ENCODE measurements at places on chromosomes 5 and 9.

- no peak for DNase-seq
These were observed 59.6 kb downstream of the TSTD2 start for GRCh38 chr9:97573482-97574073.

GRCh38 chr9:127943011-127943662 is 5.5 kb upstream of the DPM2 start:
- no peak for DNase-seq

GRCh38 chr5:75891020-75891419 is 173.8 kb upstream of the POC5 start:
- no peak for DNase-seq

DNA sequence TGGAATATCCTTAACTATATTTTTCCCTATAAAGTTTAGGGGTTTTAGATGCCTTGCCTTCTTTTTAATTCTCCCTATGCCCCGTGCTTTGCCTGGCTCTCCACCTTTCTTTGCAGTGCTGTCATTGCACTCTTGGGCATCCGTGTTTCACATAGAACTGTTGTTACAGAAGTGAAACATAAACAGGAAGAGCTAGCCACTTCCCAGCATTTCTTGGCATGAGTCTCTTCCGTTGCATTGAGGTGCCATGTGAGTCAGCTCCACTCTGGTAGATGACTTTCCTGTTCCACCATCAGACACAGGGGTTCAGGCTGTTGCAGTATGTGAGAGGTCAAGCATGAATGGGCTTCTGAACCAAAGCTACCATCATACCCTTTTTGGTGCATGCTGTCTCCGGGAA is 73.4 kb downstream of the ANGPTL2 start:
- DNase-seq, result no peak

GRCh38 chr9:86352440-86353077 is 1.7 kb downstream of the TUT7 start:
- no peak for DNase-seq

DNA sequence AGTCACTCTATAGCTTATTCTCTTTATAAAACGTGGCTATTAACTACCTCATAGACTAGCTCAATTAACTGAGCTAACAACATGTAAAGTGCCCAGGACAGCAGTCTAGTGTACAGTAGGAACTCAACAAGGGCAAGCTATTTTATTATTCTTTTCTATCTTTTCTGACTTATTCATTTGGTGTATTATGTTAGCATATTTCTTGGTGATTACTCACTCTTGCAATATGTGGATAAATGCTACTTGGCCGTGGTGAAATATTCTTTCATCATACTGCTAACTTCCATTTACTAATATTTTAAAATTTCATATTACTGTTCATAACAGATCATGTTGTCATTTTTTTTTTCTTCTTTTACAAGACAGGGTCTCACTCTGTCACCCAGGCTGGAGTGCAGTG is 4.9 kb downstream of the SLC25A51 start:
- DNase-seq, result no peak

GRCh38 chr5:125134216-125135081 is 388.0 kb upstream of the ZNF608 start:
- DNase-seq, result no peak

DNA sequence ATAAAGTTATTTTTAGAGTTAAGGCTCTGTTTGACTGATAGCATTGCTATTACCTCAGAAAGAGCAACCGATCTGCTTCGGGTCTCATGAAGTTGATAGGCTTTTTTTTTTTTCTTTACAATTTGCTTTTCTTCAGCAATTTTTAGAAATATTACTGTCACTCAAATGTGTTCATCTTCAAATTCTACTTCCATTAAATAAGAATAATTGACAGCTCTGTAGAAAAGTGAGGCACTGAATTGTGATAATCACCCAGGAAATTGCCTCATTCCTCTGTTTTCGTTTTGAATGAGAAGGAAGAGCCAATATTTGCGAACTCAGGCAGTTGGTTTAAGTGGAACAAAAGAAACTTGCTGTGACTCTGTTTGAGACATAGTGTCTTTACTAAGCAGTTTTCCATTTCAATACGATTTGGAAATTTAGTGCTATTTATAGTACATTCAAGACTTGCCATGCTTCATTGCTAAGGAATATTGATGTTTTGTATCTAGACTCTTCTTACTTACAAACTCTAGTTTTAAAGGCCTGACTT is 700.5 kb upstream of the CDH10 start:
- no peak for DNase-seq

GRCh38 chr5:93384995-93385394 is 196.0 kb downstream of the NR2F1-AS1 start:
- no peak for DNase-seq

DNA sequence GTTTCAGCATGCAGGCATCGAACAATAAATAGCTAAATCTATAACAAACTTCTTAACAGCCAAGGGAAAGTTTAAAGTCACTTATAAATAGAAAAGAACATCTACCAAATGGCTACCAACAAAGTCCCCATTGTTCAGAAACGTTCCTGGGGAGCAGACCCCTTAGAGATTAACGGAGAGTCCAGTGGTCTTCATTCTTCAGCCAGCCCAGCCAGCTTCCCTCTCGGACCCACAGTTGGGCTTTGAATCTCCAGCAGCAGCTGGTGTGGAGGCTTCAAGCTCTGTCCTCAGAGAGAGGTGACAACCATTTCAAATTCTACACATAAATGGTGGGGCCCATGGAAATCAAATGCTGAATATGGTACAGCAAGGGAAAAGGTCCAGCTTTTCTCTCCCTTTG is 11.2 kb downstream of the ENC1 start:
- DNase-seq, result no peak

- DNase-seq, result no peak
These were observed 169.6 kb downstream of the RORB start for GRCh38 chr9:74666625-74667316.

GRCh38 chr9:121503444-121503843 is 3.8 kb upstream of the GGTA1 start:
- DNase-seq, result no peak

All from esophagus squamous epithelium (tissue), 5 donors.